Mesenteric fat pad (tissue), 1 donor: ENCODE measurements at places on chromosomes 11 and 22. TPM values are rescaled to one million over a fixed set of nuclear protein-coding genes. Genes with fewer than 3 reads are reported as not detected.

- DNase-seq = no peak
These were observed 19.2 kb upstream of the MMP13 start for GRCh38 chr11:102974552-102975280.

GRCh38 chr22:24331468-24332440 lies 61.1 kb downstream of the SPECC1L start:
- no peak for DNase-seq

DNA sequence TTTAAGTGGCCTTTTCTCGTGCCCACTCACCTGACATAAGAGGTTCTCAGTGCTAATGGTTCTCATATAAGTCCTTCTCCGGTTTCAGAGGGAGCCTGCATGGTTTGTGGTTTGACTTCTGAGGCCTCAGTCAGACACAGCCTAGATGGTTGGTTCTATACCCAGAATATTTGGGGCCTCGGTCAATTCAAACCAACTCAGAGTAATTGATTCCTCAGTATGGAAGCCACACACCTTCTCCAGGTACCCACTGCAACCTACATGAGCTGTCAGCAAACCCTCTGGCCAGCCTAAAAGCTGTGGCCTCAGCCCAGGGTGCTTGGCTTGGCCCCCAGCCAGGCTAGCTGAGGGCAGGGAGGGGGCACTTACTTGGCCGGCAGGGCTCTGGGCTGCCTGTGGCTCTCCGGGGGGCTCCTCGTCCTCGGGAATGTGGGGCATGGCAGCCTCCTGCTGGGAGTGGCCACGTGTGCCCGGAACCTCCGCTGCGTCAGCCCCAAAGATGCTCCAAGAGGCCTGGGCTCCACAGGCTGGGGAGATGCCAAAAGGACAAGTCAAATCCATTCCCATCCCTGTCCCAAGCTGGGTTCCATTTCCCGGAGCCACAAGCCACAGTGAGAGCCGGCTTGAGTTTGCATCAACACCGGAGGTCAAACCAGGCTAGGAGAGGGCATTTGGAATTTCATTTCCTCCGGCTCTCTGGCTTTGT lies 41.7 kb downstream of the IRAG1 start:
- no peak for DNase-seq

The DEFB131B gene
- total RNA-seq = not detected

The TSSC4 gene
- total RNA-seq = 55.2 TPM
